DMS53 (cell line): ENCODE measurements at places on chromosomes 12 and 14.

DNA sequence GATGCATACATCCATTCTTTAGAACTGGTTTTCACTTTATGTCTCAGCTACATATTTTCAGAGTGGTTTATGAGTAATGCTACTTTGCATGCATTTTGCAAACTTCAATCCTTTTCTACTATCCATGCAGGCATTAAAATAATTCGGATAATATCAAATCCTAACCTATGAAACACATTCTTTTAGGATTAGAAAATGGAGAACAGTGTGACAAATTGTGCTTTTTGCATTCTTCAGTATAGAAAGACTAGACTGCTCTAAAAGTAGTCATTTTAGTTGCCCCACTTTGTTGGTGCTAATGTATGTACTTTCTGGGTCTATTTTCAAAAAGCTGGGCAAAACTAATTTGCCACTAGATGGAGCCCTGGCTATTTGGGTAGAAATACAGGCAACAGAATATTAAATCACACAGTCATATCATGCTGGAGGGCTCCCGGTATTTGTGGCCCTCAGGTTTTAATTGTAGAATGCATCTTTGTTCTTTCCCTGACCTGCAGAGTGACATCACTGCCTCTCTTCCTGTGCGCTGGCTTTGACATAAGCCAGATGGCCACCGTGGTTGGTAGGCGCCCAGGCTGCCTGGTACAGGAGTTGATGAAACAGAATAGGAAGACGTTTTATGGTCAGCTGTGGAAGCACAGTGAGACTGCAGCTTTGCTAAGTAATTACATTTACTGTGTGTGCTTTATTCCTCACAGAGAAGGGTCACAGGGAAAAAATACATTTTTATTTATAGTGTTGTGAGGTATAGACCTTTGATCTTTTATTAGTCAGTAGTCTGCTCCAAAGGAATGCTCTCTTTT lies 28.1 kb downstream of the MSRB3 start:
- peak; percentile 88 for DNase-seq

DNA sequence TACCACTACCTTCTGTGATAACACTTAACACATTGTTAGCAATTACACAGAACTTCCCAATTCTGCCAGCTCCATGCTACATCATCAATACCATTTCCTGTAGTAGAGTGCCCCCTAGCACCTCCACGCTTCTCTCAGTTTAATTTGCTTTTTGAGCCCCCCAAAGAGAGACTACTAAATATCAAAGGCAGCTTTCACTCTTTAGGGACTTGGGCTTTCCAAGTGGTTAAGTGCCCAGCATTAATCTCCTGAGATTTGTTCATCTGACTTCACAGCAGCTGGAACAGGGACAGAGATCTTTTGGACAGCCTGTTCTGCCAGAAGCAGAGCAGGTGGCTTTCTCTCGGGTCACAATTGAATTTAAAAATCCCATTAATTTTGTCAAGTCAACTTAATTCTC lies 954.9 kb downstream of the DIO2 start:
- DNase-seq = no peak

DNA sequence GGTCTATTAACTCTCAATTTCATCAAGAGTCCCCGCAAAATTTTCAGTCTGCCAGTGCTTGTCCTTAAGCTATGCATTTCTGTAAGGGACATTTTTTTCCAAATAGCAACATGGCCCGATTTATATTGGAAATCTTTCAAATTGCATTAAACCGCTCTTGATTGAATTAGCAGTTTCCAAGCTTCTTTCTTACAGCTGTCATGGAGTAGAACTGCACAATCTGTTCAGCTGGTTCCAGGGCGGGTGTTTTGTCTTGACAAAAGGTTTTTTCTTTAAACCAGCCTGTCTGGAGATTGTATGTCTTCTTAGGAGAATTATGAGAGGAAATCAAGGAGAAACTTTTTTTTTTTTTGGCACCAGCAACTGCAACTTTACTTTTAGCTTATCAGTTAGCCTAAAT lies 185.8 kb downstream of the ALG10B start:
- no peak for DNase-seq

DNA sequence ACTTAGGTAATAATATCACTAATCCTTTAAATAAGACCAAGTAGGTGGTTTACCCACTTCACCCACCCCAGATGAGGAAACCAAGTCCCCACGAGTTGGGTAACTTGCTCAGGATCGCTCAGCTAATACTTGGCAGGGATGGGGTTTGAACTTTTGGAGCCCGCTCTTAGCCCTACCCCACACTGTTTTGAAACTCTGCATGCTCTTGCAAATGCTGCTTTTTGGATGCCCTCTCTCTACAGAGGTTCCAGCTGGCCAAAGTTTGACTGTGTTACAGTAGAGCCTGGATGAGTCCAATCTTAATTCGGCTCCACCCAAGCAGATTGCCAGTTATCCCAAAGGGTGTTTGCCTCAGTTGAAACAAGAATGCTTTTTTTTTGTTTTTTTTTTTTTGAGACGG lies 6.8 kb downstream of the PLEKHG3 start:
- DNase-seq = no peak

DNA sequence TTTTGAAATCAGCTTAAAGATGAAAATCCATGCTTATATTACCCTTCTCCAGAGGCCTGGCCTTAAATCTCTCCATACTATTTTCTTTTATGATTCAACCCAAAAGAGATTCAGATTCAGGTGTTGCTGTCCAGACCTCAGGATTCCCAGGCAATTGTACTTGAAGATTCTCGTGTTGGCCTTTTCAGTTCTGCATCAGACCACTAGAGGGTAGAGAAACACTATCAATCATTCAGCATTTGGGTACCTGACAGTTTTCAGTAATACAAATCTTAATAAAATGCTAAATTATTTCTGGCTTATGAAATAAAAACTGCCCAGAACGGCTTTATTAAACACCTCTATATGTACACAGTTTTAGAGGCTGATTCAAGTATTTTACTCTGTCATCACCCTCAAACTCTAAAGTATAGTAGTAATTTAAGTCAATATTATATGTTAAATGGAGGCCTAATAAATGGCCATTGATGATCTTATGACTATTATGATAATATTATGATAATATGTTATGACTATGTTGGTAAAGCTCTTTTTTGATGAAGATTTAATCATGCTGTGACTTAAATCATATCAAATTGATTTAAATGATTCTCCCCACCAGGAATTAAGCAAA lies 301.1 kb downstream of the DUSP6 start:
- peak; percentile 83 for DNase-seq

GRCh38 chr12:75715323-75715644 lies 203.9 kb upstream of the KRR1 start:
- no peak for DNase-seq

DNA sequence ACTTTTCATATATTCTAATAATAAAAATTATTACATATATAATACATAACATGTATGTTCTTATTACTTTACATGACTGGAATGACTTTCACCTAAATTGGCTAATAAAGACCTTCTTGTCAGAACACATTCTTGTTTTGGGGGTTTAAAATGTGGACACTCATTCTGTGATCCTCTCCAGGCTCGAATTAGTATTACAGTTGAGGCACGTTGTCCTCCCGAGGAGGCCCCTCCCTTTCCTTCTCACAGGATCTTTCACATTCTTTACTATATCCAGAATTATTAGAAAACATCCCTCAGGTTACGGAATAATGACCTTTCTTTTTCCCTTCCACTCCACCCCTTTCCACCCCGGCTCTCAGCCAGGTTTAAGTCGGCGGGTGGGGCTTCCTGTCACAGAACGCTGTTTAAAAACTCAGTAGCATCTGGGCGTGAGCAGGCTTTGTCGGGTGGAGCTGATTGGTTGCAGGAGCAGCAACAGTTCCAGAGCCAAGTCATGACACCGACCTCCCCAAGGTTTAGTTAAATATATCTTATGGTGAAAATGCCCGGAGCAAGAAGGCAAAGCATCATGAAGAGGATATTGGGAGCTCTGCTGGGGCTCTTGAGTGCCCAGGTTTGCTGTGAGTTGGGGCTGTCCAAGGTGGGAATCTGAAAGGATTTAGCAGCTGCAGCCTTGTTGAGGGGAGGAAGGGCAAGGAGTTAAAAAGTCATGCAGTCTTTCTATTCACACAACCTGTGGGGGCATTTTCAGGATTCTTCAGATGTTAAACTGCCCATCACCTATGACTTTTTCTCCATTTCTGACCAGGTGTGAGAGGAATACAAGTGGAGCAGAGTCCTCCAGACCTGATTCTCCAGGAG lies 396.7 kb upstream of the OR4E1 start:
- no peak for DNase-seq

GRCh38 chr12:107319533-107320032 lies 226.2 kb upstream of the CRY1 start:
- DNase-seq = peak; percentile 67

DNA sequence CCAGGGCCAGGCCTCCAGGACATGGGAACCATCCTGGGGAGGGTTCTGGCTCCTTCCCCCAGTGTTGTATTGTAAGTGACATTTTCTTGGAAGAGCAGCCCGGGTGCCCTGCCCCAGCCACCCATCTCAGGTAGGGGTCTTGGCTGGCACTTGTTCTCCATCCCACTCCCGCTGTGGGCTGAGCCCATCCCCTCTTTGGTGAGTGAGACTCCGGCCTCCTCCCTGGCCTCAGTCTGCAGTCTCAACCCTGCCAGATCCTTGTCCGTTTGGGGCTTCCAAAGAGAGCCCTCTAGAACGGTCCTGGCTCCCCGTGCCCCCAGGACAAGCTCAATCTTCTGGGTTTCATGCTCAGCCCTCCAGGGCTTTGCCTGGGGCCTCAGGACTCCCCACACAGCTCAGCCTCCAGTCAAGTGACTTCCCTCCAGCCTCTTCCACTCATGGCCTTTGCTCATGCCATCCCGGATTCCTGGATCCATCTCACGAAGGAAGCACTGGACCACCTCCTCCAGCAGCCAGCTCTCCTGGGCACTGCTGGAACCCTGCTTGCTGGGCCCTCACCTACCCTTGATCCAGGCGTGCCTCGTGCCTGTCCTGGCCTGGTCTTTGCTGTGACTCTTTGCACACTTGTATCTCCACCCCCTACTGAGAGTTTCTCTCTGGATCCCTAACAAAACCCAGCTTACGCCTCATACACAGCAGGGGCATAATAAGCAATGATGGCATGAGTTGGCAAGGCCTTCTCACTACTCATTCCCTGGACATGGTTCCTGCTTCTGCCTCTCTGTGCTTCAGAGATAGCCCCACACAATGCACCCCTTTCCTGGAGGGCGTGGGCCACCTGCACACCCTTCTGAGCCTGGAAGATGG lies 297.4 kb upstream of the RTL1 start:
- no peak for DNase-seq

GRCh38 chr12:130280742-130281141 lies 56.9 kb upstream of the PIWIL1 start:
- DNase-seq = no peak

DNA sequence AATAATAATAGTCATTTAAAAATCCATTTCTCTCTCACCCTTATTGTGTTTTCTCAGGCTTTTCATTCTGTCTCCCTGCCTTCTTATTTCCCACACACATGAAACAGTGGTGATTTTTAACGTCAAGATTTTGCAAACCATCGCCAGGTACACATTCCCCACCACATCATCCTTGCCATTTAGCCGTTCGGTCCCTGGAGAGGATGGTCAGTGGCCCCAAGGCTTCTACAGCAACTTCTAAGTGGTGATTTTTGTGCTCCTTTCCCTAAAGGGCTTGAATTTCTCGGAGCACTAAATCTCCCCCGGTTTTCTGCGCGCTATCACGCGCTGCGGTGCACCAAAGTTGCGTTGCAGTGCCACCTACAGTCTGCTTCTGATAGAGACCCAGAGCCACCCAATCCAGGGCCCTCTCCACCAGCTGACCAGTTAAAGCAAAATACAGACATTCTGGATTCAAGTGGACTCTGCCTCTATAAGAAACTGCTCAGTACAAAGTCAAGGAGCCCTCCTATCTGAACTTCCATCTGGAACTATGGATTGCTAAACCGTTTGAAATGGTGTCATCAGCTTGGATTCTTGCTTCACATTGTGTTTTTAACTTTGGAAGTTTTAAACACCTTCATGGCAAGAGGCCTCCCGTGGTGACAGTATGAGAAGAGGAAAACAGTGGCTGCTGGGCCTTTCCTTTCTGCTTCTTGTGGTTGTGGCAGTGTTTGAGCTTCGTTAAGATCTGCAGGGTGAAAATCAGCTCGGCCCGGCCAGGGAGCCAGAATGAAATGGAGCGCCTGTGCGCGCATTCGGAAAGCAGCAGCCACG lies 234.0 kb downstream of the SPTSSA start:
- DNase-seq = peak; percentile 76

DNA sequence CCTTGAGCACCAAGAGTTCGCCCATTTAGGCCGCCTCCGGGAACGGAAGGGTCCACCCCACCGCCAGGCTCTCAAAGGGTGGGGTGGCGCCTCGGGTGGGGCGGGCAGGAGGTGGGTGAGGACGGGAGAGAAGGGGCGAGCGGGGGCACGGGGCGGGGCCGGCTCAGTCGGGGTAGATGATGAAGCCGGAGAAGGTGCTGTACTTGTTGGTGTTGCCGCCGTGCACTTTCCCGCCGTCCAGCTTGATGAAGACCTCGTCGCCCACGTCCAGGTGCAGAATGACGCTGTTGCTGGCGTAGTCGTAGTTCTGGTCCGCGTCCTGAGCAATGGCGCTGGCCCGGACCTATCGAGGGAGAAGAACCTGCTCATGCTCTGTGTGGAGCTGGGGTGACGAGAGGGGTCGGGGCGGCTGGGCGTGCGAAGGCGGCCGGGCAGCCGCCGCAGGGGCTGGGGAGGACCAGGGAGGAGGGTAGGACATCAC lies 4.1 kb downstream of the C1QL4 start:
- peak; percentile 60 for DNase-seq

GRCh38 chr12:83527810-83528209 lies 841.1 kb downstream of the TMTC2 start:
- DNase-seq = no peak

DNA sequence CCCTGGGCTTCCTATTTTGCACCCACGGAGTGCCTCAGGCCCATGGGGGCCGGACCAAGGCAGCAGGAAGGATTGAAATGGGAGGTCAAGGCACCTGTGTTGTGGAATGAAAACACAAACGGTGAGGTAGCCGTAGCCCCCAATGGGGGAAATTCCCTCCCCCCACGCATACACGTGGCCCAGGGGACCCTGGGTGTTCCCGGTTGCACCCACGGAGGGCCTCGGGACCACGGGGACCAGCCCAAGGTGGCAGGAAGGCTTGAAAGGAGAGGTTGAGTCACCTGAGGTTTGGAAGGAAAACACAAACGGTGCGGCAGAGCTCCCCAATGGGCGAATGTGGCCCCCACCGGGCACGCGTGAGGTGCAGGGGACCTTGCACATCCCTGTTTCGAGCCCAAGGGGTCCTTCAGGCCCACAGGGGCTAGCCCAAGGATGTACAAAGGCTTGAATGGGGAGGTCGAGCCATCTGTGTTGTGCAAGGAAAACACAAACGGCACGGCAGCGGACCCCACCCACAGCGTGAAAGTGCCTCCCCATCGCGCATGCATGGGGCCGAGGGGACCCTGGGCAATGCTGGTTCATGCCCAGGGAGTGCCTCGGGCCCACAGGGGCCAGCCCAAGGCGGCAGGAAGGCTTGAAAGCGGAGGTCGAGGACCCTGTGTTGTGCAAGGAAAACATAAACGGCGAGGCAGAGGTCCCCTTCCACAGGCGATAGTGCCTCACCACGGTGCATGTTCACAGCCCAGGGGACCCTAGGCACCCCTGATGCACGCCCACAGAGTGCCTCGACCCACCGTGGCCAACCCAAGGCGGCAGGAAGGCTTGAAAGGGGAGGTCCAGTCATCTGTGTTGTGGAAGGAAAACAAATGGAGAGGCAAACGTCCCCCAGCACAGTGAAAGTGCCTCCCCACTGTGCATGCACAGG lies 376.7 kb downstream of the ALG10 start:
- no peak for DNase-seq
